Stimulated activated CD4-positive, alpha-beta T cell treated with anti-CD3 and anti-CD28 coated beads, Interleukin-4, amount 100 ng/mL, for 24 hours (primary cell): ENCODE measurements at places on chromosomes 5 and 9.

DNA sequence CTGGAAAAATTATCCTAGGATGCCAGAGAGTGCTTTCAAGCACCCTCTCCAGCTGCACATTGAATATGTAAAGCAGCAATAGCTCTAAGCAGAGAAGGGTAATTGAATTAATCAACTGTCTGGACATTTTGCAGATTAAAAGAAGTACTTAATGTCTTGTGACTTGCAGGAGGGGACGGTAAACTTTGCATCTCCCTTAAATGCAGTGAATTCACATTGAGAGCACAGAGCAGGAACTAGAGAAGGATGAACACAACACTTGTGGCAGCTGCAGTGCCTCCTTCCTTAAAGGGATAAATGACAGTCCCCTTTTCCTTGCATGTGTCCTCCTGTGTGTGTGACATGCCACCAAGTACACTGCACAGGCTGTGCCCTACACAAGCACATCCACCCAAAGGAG, 7.4 kb upstream of the CDK5RAP2 start:
- DNase-seq = no peak

DNA sequence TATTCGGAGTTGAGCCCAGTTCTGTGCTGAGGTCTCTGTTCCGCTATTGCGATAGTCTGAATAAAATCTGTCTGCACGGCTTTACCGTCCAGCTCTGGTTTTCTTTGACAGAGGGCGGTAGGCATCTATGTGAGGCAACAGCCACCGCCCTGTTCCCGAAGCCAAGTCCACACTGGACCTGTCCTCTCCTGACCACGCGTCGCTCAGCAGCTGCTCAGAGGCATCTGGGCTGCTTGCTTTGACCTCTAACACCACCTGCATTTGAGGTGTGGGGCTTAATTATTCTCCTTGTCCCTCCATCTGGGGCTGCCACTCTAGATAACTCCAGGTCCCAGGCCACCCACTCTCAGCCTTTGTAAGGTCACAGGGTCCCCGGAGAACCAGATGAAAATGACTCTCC, 168.4 kb upstream of the SMIM23 start:
- DNase-seq = no peak

DNA sequence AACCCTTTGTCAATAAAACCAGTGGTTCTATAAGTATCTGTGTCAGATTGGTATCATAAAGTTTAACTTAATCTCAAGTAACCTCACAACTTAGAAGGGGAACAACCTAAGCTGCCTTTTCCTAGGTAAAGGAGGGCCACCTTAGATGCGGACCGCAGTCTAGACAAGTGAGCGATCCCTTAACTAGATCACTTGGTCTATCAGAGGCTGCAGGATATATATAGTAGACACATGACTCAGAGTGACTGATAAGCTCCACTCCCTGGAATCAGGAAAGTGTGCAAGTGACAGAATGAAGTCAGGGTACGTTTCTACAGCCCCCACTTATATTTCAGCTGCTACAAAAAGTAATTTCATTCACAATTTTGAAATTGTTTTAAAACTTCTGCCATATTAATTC, 7.4 kb downstream of the REEP5 start:
- no peak for DNase-seq

- DNase-seq = no peak
Observed at GRCh38 chr5:50766042-50766441, 99.6 kb downstream of the PARP8 start.

GRCh38 chr9:80177949-80178480, 606.2 kb downstream of the TLE4 start:
- DNase-seq = no peak

DNA sequence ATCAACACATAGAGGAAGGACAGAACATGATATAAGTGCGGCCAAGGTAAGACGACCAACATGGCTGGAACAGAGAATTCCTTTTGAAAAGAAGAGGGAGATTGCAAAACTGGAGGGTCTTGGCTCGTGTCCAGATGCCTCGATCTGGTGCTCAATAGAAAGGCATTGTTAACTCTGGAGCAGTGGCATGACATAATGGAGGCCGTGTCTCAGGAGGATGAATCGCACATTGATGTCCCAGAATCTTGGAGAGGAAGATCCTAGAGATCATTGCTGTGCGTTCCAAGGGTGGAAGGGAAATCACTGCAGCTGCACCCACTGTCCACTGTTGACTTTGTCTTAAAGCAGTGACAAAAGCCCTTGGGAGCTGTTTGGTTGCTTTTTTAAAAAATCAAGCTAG, 30.9 kb downstream of the GRAMD2B start:
- no peak for DNase-seq

- DNase-seq = no peak
Observed at GRCh38 chr5:82717738-82718137, 359.5 kb downstream of the TMEM167A start.

DNA sequence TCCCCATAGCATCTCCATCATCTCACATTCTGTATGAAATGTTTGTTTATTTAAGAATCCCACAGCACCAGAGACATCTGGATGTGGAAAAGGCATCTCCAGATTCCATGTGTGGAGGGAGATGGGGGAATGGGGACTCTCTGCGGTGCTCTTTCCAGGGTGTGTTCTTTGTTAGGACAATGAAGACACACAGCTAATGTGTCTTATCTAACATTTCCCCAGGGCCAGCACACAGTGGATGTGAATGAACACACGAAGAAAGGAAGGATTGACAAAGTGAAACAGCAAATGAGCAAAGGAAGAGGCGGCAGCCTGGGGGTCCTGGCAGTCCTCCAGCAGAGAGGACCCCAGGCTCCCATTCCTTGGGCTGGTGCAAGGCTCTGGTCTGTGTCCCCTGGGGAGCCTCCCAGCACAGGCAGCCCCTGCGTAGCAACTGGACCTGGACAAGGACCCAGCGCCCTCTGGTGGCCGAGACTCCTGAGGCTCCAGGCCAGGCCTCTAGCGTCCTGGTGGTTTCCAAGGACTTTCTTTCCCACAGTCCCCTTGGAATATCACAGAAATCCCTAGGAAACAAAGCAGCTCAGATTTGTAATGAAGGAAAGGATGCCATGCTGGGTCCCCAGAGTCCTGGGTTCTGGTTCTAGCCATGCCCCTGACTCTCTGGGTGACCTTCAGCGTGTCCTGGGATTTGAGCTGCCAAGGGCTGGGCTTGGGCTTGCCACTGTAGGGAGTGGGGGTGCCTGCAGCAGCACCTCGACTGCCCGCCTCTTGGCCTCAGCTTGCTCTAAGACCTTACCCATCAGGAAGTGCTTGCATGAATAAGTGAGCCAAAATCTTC, 3.5 kb upstream of the PDLIM7 start:
- DNase-seq = peak; percentile 89

DNA sequence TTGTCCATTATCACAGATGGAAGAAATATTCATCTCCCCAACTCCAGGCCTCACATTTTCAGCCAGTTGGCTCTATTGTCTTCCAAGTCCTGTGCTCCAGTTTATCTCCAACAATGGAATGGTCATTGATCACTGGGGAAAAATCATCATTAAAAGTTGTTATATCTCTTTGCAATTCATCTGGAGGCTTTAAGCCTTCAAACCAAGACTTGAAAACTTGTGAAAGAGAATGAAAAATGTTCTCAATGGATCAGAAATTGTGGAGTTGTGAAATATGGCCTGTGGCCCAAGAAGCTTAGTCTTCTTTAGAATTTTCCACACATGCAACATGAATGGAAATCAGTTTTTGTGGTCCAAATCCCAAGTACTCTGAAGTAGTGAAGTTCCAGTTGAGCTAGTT, 569.6 kb downstream of the EBF1 start:
- no peak for DNase-seq
